A549 treated with GW870086 at 1 μM for 4 hours (cell line): ENCODE measurements at places on chromosomes 13 and 19. TPM values are rescaled to one million over a fixed set of nuclear protein-coding genes. Genes with fewer than 3 reads are reported as not detected.

MEF2B gene
- 0.30 to 0.94 TPM (median 0.49 TPM) in 5 replicates for total RNA-seq

SYCN gene
- total RNA-seq = not detected in 5 replicates

EDNRB gene
- 0.38 TPM in 1 of 5 replicates, not detected in the others for total RNA-seq

GFY gene
- total RNA-seq = 0.08 to 0.30 TPM (median 0.14 TPM) in 5 replicates
